ENCODE measurements at places on chromosomes 2 and 18. TPM values are rescaled to one million over a fixed set of nuclear protein-coding genes. Genes with fewer than 3 reads are reported as not detected.

GRCh38 chr18:57744211-57744694 lies 58.9 kb downstream of the ATP8B1 start:
- no peak for DNase-seq

GRCh38 chr2:238272156-238272555 lies 16.3 kb downstream of the PER2 start:
- DNase-seq: no peak

- no peak for DNase-seq
Measured at GRCh38 chr18:79092874-79093273, 23.7 kb downstream of the ATP9B start.

DNA sequence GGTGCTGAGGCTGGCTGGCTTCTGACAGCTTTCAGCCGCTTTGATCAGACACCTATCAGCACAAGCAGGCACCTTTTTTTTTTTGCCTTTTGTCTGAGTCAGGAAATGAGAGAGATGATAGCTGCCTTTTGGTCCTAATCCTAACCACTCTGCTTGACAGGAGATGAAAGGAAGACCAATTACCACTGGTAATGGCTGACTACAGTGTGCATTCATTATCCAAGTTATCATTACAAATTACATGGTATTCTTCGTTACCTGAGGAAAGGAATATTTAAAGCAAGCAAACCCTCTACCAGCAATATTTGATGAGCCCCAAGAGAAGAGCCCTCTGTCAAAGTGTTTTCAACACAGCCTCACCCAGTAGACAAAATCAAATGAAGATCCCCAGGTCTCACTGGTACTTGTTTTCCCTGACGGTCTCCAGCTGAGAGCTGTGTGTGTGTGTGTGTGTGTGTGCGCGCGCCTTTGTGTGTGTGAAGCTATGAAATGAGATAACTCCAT lies 925.7 kb downstream of the DCDC2C start:
- no peak for DNase-seq

DNA sequence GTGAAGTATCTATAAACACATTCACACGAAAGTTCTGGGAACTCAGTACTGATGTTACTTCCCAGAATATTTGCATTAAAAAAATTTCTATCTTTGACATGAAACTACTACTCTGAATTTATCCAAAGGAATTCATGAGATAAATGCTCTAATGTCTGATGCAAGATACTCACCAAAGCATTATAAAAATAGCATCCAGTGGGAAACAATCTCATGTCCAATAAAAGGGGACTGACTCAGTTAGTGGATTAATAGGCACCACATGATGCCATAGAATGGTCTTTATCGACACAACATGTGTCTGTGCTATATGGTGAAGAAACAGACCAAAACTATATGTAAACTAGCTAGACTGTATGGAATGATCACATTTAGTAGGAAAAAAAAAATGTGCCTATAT lies 33.9 kb downstream of the LAMA3 start:
- no peak for DNase-seq

SNTG2 gene
- 4.1 TPM for total RNA-seq

GRCh38 chr2:46053564-46053963 lies 243.6 kb upstream of the EPAS1 start:
- no peak for DNase-seq

VSNL1 gene
- total RNA-seq: 23.1 TPM

DNA sequence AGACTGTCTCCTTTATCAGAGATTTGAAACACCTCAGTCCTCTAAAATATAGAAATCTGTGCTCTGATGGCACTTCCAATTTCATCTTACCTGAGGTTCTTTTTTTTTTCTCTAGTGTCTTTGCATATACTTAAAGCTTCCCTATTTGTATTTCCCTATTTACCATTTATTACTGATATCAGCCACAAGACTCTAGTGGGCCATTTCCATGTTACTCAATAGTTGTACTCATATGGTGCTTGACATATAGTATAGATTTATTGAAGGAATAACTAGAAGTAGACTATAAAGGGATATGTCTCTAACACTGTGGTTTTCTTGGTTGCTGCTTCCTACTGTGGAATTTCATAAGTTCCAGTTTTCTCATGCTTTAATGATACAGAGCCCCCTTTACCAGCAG lies 3.0 kb downstream of the RBM45 start:
- no peak for DNase-seq

- no peak for DNase-seq
Measured at GRCh38 chr18:10194592-10194991, 259.8 kb upstream of the APCDD1 start.

TNFRSF11A gene
- 1.6 TPM for total RNA-seq

DLX1 gene
- total RNA-seq: 21.4 TPM

- DNase-seq: no peak
Measured at GRCh38 chr2:42598656-42599055, 30.2 kb downstream of the MTA3 start.

Data from occipital lobe (tissue), 3 donors.